Cardiac septum (tissue), 1 donor: ENCODE measurements at places on chromosomes 6 and 20. TPM values are rescaled to one million over a fixed set of nuclear protein-coding genes. Genes with fewer than 3 reads are reported as not detected.

Gene IL17F
- not detected for total RNA-seq

Gene CST2
- not detected for total RNA-seq

Gene CGA
- not detected for total RNA-seq

Gene UST
- 2.1 TPM for total RNA-seq

Gene RALGAPA2
- 22.5 TPM for total RNA-seq

Gene RIMS1
- total RNA-seq: 1.2 TPM

Gene SH3BGRL2
- 5.8 TPM for total RNA-seq

Gene HACE1
- 8.0 TPM for total RNA-seq

Gene OR2B6
- not detected for total RNA-seq

Gene BHLHE23
- not detected for total RNA-seq

Gene NOP56
- 62.2 TPM for total RNA-seq

Gene PFDN4
- 28.1 TPM for total RNA-seq

Gene RARS2
- total RNA-seq: 23.6 TPM

Gene NKX2-4
- not detected for total RNA-seq

Gene LST1
- total RNA-seq: 5.4 TPM

Gene PTPRA
- total RNA-seq: 23.5 TPM

Gene POU5F1
- 1.0 TPM for total RNA-seq

GRCh38 chr6:149867876-149868640 lies 3.9 kb upstream of the LRP11 start:
- DNase-seq: no peak

DNA sequence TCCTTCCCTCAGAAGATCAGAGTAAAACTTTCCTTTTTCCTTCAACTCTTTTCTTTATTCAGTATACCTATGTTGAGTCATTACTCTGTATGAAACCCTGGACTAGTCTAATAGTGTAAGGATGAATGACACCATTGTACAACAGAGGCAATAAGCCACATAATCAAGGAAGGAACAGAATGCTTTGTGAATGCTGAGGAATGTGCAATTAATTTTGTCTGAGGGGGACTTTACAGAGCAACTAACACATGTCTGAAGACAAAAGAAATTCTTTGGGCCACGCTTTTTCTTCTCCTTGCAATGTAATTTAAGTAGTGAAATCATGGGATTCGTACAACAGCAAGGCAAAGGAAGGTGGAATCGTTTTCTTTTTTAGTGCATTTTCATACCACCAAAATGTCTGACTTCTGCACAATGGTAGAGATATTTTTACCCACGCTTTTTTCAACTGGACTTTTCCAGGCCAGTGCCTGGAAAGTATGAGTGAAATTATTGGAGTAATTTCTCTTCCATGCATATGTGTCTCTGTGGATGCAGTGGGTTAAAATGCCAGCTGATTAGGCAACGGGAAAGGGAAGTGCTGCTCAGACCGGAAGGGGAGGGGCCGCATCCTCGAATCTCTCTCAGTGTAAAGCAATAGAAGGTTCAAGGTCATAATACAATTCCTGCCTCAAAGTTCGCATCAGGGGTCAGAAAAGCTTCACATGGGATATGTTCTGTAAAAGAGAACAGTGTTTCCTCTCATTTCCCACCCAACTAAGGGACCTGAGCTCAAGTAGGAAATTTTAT lies 89.9 kb upstream of the MTHFD1L start:
- DNase-seq: peak; percentile 79

- DNase-seq: no peak
These were observed 220.5 kb upstream of the SSTR4 start for GRCh38 chr20:22814471-22815205.

- DNase-seq: no peak
These were observed 6.7 kb downstream of the OPN5 start for GRCh38 chr6:47788498-47788884.

GRCh38 chr20:48329676-48330664 lies 497.8 kb downstream of the PREX1 start:
- DNase-seq: no peak

- DNase-seq: no peak
These were observed 271.4 kb downstream of the EYA4 start for GRCh38 chr6:133512410-133513016.

DNA sequence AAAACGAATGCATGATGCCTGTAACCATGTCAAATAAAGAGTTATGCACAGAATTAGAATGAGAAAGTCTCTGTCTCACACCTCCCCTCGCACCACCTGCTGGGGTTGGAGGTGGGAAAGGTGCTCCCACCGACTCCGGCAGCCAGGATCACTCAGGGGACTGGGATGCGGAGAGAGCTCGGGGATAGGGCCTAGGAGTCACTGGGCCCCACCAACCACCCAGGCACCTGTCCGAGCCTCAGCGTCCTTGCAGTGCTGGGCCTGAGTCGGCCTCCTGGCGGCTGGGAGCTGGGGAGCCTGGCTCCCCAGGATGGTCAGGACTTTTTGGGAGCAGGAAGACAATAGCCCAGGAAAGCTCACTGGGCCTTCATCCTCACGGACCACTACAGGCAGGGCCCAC lies 22.4 kb upstream of the CHRNA4 start:
- no peak for DNase-seq

DNA sequence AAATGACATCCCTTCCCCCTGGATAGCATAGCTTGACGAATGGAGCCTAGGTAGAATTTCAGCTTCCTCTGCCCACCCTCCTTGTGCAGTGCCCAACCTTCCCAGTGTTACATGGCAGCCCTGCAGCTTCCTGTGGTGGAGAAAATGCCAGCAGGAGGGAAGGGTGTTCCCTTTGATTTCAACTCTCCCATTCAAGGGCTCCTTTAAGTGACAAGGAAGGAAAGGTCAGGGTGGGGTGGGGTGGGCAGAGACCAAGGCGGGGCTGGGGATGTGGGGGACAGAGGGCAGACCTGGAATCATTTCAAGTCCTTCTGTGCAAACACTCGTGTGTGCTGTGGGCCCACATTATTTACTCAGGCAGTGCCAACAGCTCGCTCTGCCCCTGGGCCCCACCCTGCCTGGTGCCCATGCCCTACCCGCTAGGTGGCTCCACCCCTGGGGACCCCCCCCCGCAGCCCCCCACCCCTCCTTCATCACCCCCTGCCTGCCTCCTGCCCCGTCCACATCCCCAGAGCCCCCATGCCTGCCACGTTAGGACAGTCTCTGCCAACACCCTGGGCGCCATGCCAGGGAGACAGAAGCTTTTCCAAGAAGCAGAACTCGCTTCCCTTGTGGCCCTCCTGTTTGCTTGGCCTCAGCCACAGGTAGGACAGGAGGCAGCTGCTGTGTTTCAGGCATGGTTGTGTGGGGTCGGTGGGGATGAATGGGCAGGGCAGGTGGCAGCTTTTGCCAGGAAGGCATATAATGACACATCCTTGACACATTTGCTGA lies 9.4 kb downstream of the SPDEF start:
- no peak for DNase-seq

- peak; percentile 14 for DNase-seq
These were observed 24.4 kb downstream of the NCR2 start for GRCh38 chr6:41359617-41360313.

- DNase-seq: no peak
These were observed 2.4 kb upstream of the GCLC start for GRCh38 chr6:53547166-53547810.

DNA sequence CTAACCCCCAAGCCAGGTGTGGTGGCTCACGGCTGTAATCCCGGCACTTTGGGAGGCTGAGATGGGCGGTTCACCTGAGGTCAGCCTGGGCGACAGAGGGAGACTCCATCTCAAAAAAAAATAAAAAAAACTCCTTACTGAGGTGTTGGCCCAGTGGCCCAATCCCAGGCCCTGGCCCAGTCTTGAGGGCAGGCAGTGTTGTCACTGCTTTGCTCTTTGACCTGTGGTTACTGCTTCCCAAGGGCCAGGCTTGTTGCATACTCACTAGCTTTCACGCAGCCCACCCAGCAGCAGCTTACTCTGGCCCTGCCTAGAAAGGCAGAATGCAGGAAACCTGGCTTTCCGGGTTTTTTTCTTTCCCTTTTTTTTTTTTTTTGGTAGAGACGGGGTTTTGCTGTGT lies 13.2 kb downstream of the CNPY3 start:
- no peak for DNase-seq

DNA sequence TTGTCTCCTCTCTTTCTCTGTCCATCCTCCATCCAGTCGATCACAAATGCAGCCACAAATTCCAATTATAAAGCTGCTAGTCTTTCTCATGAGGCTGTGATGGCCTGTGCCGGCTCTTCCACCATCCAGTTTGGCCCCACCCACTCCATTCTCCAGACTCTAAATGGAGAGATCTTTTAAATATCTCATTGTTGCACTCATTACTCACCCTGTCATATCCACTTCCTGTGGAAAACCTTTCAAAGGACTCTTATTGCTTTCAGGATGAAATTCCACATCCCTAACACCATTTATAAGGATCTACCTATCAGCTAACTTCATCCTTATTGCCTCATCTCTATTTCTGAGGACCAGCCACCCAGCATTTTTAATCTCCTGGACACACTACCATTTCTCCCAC lies 70.6 kb downstream of the NRN1 start:
- DNase-seq: no peak

- DNase-seq: no peak
These were observed 810.1 kb downstream of the EYS start for GRCh38 chr6:64896939-64897338.

DNA sequence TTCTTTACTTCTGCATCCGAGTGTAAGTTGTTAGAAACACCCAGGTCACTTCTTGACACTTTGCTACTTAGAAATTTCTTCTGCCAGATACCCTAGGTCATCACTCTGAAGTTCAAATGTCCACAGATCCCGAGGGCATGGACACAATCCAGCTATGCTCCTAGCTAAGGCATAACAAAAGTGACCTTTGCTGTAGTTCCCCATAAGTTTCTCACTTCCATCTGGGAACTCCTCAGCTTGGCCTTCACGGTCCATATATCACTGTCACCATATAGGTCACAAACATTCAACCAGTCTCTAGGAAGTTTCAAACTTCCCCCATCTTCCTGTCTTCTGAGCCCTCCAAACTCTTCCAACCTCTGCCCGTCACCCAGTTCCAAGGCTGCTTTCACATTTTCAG lies 65.3 kb downstream of the IRF4 start:
- DNase-seq: no peak

- no peak for DNase-seq
These were observed 8.4 kb upstream of the TGM2 start for GRCh38 chr20:38173237-38174156.

GRCh38 chr6:42440778-42441696 lies 10.7 kb downstream of the TRERF1 start:
- no peak for DNase-seq

- DNase-seq: no peak
These were observed 92.6 kb downstream of the ADGRB3 start for GRCh38 chr6:68727699-68728098.

DNA sequence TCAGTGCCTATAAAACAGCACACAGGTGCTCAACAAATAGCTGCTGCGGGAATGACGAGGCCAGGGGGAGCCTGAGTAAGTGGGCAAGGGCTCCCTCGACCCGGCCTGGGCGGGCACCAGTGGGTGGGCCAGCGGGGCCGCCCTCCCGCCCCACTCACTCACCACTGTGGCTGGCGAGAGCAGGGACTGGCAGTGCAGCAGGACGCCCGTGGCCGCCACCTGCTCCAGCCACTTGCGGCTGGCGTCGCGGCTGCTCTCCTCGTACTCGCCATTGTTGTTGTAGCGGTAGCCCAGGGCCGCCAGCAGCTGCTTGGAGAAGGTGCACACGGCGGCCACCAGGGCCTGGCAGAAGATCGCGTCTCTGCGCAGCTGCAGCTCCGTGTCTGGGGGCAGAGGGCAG lies 191.5 kb downstream of the PREX1 start:
- DNase-seq: no peak

GRCh38 chr20:36893801-36894200 lies 17.9 kb downstream of the TLDC2 start:
- DNase-seq: peak; percentile 68

- DNase-seq: peak; percentile 63
These were observed 4.8 kb upstream of the STX16 start for GRCh38 chr20:58646257-58646656.

GRCh38 chr6:158043008-158043407 lies 61.3 kb downstream of the SYNJ2 start:
- peak; percentile 74 for DNase-seq

GRCh38 chr6:43769526-43770371 lies at the start of gene VEGFA:
TSS of gene VEGFA (plus strand) at chr6:43770211.
- peak; percentile 96 for DNase-seq

DNA sequence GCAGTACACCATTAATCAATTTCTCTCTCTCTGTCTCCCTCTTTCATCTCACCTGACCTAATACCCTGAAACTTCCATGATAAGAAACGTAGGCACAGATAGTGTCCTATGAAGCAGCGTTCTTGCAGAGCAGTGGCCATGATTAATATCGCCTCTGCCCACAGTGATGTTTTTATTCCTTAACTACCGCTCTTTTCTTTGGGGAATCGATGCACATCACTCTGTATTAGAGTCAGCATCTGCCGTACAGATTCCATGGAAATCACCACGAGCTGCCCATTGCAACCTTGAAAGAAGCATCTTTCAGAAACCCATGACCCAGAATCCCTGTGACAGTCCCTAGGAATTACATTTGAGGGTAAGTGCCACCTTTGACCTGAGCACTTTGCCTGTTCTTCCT lies 152.0 kb upstream of the ECI2 start:
- peak; percentile 7 for DNase-seq

DNA sequence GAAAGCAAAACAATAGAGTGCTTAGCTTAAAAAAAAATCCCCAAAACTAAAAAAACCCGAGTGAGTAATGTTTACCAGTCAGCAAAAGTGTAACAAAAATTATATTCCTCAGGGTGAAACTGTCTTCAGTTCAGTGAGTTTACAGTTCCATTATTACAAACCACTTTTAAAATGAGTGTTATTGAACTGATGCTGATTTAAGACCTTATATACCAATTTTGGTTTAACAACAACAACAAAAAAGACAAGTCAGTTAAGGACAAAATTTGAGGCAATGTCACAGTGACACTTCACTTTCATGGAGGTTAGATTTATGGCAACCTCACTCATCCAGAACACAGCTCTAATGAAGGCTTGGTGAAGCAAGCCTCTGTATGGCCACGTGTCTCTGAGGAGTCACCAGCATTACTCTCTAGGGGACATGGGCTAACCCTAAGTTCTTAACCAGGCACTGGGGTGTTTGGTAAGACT lies 630.8 kb downstream of the PHF3 start:
- no peak for DNase-seq

DNA sequence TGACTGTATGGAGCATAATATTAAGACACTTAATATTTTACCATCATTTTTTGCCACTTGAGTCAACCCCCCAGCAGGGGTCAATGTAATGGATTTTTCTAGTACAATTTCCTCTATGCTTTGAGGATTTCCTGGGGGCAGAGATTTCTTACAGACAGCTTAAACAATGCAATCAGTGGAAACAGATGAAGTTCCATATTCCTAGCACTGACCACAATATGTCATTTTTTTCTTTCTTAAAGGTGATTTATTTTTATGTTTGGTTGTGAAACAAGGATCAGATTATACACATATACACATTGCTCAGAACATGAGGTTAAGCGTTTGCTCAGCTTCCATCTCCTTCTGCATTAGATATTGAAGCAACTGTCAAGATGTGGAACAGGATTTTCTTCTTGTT lies 82.0 kb upstream of the ID4 start:
- no peak for DNase-seq

GRCh38 chr6:48641544-48641943 lies 530.5 kb upstream of the PTCHD4 start:
- DNase-seq: no peak

- DNase-seq: no peak
These were observed 58.6 kb downstream of the SNAI1 start for GRCh38 chr20:50041246-50041873.
